NCI-H1417 treated with DMSO at 0.1 percent for 48 hours (cell line): ENCODE measurements at places on chromosomes 13 and 19.

DNA sequence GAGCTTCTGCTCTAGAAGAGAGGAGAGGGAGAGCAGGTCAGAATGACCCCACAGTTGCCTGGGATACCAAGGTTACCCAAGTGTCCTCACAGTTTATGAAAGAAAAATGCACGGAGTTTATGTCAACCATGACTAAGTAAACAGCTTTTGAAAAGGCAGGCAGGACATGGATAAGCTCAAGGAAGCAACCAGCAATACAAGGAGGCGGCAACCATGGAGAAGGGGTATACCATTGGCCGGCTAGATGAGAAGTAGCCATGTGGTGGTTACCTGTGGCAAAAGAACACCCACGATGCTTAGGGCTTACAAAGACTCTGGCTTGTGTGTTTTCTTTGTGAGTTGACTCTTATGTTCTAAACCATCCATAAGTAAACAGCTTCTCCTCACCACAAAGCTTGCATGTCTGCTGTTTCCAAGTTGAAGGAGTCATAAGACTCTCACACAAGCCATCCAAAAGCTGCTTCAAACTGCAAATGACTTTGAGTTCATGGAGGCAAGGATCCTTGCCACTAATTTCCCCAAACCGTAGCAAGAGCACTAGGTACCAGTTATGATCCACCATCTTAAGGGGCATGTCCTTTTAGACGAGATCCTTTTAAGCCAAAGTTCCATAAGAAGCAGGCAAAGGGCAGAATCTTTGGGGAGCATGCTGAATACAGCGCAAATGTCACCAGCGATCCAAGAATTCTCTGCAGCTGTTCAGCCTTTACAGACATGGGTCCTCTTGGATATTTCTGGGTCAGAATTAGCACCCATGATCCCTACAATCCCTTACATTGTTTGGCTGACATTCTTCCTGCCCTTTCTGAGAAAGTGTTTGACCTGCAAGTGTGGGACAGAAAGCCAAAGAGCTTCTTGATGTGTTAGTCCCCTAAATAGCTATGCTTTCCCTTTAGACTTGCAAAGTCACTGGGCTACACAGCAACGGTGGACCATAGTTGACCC lies 74.8 kb upstream of the IPO5 start:
- DNase-seq, result no peak

GRCh38 chr13:112741835-112742570 lies 52.2 kb downstream of the ATP11A start:
- DNase-seq, result no peak

DNA sequence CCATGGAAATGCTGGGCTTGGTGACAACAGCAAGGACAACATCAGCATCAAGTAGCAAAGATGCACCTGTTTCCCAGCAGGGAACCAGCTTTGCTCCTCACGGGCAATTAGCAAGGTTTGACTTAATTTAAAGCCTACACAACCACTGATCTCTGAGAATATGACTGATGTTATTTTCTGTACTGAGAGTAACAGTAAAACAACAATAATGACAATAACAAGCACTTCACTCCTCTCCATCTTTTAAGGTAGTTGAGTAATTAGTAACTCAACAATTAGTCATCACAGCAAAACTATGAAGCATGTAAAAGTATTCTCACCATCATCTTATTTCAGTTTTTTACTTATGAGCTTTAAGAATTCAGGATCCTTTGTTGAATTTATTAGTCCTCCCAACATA lies 37.3 kb downstream of the ENOX1 start:
- DNase-seq, result no peak

GRCh38 chr19:483332-484072 lies 12.8 kb upstream of the MADCAM1 start:
- no peak for DNase-seq

DNA sequence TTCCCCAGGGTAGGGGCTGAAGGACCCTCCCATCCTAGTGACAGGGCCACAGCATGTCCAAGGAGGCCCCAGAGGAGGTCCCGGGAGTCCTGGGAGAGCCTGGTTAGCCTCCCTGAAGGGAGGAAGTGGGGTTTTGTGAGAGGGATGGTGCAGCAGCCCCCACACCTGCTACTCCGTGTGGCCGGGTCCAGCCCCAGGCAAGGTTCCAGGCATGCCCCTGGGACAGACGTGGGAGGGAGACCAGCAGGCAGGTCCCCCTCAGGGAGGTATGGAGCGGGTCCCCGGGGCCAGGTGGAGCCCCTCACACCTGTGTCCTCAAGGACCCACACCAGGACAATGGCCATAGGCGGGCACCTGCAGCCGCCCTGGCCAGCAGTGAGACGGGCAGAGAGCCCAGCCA lies 1.9 kb upstream of the F7 start:
- no peak for DNase-seq

DNA sequence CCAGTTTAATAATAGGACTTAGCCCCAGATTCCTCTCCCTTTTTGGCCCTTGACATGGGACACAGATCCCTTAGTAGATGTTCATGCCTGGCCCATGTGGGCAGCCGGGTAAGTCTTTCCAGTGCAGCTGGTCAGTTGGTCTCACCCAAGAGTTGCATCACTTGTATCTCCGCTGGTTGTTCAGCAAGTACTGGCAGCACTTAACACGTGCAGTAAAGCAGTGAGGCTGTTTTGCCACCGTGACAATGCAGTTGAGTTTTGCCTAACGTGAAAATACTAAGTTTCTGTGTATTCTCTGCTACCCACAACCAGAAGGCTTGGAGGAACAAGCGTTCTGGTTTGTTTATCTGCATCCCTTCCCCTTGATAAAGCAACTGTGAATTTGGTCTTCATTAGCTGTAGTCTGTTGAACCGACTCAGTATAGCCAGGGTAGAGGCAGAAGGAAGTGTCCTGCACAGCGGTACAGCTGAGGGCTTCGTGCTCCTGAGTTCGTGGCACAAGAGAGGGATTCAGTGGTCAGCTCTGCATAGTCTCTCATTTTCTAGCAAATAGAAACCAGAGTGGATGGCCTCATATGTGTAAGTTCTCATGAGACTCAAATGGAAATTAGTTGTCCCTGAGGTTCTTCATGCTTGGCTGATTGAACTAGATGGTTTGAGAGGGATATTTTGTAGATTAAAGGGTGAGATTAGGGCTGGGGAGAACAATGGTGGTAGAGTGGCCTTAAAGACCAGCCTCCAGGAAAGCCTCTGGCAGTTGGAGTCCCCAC lies 50.3 kb downstream of the ARHGEF7 start:
- DNase-seq, result no peak
